Amniotic stem cell (primary cell): ENCODE measurements at places on chromosomes 1 and 21.

- DNase-seq, result no peak
Observed at GRCh38 chr1:27994060-27994459, 34.3 kb downstream of the XKR8 start.

GRCh38 chr1:245790441-245790840 lies 635.7 kb downstream of the KIF26B start:
- no peak for DNase-seq

GRCh38 chr1:19365721-19366120 lies 53.6 kb downstream of the SLC66A1 start:
- no peak for DNase-seq

DNA sequence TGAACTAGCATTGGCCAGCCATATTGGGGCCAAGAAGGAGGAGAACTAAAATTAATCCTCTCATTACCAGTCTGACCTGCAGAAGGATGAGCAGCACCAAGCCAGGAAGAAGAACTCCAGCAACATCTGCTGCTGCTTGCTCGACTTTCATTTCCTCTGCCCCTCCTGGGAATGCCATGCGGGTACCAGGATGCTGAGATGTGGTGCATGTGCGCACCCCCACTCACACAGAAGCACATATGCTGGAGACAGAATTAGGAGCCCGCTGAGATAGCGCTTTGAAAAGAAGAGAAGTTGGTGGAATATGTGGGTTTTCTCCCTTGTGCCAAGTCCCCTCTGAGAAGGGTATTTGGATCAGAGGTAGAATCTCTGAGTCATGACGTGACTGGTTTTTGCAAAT lies 70.4 kb downstream of the PLXNA2 start:
- no peak for DNase-seq

GRCh38 chr1:203743091-203743571 lies 21.9 kb upstream of the LAX1 start:
- no peak for DNase-seq
